ENCODE measurements at places on chromosomes 4 and X.

DNA sequence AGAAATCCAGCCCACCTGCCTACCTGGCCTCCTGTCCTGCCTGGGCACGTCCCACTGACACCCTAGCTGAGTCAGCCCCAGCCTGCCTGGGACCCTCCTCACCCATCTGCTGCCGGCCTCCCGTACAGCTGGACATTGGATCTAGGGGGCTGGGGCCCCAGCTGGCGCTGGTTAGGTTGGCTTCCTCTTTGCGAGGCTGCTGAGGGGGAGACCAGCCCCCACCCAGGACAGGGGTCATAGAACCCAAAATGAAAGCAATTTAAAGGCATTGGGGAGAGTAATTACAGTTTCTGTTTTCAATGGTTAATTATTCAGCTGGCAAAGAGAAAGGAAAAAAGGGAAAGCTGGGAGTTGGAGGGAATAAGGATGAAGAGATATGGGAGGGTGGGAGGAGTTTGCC lies 15.8 kb downstream of the EFNB1 start:
- no peak for DNase-seq

DNA sequence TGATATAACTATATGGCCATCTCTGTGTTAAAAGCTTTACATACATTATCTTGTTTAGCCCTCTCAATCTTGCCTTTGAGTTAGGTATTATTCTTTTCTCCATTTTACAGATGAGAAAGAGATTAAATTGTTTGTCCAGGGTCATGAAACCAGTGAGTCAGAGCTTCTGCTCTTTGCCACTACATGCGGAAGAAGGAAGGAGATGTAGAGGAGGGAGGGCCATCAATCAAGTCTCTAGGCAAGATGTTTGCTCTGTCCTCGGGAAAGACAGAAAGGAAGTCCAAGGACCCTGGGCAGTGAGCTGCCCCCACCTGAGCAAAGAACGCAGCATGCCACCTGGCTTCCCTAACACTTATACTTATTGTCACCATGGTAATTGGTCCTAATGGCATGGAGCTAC lies 133.7 kb upstream of the IL1RAPL2 start:
- no peak for DNase-seq

- peak; percentile 52 for DNase-seq
These were observed 144.2 kb downstream of the PDLIM5 start for GRCh38 chr4:94595880-94596483.

GRCh38 chrX:80917919-80918318 lies 108.2 kb upstream of the BRWD3 start:
- no peak for DNase-seq

- no peak for DNase-seq
These were observed 5.2 kb downstream of the NLGN4X start for GRCh38 chrX:6223516-6223915.

GRCh38 chrX:42117318-42117717 lies 194.0 kb upstream of the CASK start:
- no peak for DNase-seq

- no peak for DNase-seq
These were observed 100.3 kb upstream of the FAT1 start for GRCh38 chr4:186823989-186824388.

GRCh38 chr4:5399790-5400421 lies 308.5 kb downstream of the EVC2 start:
- DNase-seq: no peak

DNA sequence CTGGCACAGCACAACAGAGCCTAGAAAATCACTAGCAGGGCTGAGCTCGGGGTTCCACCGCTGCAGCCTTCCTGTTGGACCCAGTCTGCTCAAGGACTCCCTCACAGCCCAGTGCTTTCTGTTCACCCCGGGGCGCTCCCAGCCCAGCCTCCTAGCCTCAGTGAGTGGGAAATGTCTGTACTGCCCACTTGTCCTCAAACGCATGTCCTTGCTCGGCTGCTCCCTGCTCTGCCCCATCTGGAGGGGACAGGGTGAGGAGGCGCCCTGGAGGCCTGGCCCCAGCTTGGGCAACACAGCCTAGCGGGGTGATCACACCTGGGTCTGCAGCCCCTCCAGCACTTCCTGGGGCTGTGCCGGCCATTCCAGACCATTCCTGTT lies 11.9 kb upstream of the CCNQ start:
- no peak for DNase-seq

Data from CD4-positive, alpha-beta T cell treated with Interferon alpha-2 for 1 hour (primary cell).